ENCODE measurements at places on chromosomes 3 and 15.

GRCh38 chr3:110301781-110302180 lies 769.8 kb upstream of the NECTIN3 start:
- DNase-seq = no peak

DNA sequence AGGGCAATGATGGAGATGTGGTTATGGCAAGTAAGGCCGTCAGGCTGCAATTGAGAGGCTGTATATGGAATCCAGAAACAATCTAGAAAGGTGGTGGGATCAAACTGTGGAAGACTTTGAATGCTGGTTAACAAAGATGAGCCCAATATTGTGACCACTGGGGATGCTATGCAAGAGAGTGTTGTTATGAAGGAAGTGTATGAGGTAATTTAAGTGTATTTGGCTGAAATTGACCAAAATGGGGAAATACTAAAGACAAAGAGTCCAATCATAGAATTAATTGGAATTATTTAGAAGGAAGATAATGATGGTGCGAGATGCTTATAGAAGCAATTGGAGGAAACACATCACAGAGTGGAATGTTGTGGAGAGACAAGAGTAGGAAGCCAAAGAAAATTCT lies 24.5 kb downstream of the BTLA start:
- no peak for DNase-seq

DNA sequence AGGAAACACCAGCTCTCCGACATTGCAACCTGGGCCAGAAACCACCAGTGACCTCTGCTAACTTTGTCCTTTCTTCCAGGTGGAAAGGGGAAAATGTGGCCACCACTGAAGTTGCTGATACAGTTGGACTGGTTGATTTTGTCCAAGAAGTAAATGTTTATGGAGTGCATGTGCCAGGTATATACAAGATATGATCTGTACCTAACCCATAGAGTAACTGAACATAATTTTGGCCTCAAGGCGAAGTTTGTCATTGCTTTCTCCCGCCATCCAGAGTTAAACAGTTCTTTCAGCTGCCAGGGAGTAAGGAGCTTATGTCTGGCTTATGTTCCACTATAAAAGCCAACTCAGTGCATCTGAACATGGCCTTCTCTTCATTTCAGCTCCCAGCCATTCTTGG lies 36.7 kb downstream of the HDC start:
- DNase-seq = no peak

DNA sequence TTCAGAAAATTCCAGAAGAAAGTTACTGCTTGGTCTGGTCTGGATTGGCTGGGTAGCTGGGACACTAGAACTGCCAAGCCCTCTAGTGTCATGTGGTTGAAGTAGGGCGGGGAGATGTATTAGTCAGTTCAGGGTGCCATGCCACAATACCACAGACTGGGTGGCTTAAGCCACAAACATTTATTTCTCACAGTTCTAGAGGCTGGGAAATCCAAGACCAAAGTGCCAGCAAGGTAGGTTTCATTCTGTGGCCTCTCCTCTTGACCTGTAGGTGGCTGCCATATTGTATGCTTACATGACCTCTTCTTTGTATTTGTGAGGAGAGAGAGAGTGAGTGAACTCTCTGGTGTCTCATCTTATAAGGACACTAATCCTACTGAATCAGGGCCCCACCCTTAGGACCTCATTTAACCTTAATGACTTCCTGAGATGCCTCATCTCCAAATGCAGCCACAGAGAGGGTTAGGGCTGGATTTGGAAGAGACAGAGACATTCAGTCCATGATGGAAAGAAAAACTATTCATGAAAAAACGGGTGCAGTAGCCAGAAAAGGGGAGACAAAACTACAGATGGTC lies 18.1 kb upstream of the ZSCAN2 start:
- DNase-seq = no peak

GRCh38 chr3:159609625-159610024 lies 379.0 kb upstream of the IL12A start:
- DNase-seq = no peak

GRCh38 chr15:67722030-67722817 lies 103.1 kb upstream of the SKOR1 start:
- no peak for DNase-seq

- DNase-seq = no peak
These were observed 68.2 kb upstream of the PSMD6 start for GRCh38 chr3:64091501-64091900.

DNA sequence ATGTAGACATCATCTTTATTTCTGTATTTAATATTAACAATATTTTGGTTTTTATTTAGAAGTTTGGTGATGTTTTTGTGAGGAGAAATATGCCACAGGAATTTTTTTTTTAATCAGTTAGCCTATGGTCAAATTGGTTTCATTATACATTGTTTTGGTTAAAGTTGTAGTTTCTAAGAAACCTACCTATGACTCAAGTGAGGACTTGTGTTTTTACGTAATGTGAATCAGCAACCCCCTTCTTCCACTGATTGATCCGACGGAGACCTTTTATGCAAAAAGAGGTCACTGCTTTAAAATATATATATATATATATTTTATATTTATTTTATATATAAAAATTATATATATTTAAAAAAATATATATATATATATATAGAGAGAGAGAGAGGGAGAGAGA lies 698.1 kb downstream of the FHIT start:
- DNase-seq = no peak

GRCh38 chr3:124636101-124636862 lies 94.0 kb upstream of the UMPS start:
- DNase-seq = no peak

DNA sequence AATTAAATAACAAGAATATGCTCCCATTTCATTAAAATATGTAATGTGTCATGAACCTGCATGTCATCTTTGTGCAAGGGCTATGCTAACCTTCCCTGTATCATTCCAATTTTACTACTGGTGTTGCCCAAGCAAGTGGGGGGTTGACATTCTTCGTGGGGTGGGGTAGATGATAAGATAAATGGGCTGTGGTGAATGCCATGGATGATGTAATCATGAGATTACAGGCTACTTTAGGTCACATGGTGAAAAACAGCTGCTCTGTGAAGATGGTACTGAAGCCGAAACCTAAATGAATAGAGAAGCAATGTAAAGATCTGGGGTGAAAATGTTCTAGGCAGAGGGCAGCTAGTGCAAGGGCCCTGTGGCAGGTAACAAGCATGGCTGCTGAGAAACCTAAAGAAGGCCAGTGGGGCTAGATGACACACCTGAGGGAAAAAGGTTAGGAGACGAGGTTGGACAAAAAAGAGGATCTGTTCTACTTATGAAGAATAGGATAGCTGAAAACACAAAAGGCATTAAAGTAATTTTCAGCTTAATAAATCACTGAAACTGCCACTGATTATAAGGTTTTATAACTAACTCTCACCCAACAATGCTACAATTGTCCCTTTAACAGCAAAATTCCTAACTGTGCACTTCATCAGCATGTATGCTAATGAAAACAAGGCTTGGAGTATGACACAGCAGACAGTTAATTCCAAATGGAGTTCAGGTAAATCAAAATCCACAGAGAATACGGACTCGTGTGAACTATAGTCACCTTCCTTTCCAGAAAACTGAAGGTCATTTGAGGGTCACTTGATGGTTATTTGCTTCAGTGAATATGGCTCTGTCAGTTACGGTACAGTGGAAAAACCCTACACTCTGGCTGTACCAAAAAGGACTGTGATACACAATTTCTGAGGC lies 35.0 kb downstream of the MTMR10 start:
- DNase-seq = no peak

DNA sequence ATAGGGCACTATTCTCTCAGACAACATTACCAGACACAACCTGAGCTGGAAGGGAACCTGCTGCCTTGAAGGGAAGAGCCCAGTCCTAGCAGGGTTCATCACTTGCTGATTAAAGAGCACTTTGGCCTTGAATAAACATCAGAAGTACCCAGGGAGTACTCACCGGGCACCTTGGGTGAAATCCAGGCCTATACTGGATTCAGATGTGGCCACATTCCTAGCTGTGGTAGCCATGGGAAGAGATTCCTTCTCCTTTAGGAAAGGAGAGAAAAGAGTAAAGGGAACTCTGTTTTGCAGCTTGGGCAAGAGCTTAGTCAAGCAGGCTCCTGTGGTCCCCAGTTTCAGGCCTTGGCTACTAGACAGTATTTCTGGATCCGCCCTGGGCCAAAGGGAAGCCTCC lies 195.0 kb downstream of the SPATA16 start:
- no peak for DNase-seq

DNA sequence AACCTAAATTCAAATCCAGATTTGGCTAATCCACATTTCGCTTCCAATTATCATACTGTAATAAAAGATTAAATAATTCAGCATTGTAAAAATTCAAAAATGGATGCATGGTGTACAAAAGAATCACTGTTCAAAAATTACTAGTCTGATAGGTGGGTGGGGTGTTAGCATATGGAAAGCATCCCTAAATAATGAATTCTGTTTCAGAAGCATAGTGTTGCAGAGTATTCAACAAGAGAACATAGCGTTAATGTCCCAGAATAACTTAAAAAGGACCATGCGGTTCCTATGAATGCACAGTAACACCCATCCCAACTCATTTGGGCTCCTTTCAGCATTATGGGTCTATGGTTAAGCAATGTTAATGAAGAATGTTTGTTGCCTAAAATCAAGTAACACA lies 51.1 kb downstream of the MORC1 start:
- DNase-seq = no peak

- DNase-seq = no peak
These were observed 3.1 kb downstream of the MST1R start for GRCh38 chr3:49900491-49901153.

DNA sequence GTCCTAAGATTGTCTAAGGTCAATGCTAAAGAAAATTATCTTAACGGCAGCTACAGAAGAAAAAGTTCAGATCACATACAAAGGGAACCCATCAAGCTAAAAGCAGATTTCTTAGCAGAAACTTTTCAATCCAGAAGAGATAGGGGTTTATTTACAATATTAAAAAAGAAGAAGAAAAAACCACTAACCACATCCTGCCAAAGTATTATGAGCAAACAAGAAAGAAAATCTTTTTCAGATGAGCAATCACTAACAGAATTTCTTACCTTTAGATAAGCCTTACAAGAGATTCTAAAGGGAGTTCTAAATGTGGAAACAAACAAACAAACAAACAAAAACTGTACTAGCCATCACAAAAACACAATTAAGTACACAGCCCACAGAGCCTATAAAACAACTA lies 1015.8 kb upstream of the EPHA6 start:
- DNase-seq = no peak

DNA sequence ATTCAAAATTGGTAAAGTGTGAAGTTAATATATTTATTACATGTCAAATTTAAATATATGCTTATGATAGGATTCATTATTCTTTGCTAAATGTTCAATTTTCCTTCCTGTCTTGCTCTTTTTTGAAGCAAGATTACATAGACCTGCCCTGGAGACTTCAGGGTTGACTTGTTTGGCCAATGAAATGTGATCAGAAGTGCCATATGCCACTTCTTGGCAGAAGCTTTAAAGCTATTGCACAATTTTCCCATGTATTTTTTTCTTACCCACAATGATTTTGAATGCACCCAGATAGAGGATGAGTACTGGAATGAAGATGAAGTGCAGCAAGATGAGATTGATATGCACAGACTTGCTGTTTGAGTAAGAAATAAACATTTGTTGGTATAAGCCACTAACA lies 406.3 kb upstream of the BCHE start:
- no peak for DNase-seq

GRCh38 chr15:94584833-94585244 lies 353.5 kb downstream of the MCTP2 start:
- DNase-seq = no peak

DNA sequence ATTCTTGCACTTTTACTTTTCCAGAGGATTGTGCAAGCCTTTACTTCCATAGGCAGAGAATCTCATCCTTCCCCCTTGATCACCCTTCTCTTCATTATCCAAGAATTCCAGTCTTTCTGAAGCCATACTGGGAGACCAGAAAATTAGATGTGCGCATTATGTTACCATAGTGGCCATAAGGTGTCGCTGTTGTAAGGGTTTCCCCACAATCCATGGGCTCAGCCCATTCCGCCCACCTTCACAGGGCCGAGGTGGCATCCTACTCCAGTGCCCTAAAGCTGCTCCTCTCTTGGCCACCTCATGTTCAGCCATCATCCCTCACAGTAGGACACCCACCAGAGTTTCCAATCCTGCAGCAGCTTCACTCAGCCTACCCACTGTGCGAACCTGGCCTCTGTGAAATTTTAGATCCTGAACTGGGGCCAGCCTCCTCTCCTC lies 35.0 kb downstream of the CTSH start:
- DNase-seq = peak; percentile 9

DNA sequence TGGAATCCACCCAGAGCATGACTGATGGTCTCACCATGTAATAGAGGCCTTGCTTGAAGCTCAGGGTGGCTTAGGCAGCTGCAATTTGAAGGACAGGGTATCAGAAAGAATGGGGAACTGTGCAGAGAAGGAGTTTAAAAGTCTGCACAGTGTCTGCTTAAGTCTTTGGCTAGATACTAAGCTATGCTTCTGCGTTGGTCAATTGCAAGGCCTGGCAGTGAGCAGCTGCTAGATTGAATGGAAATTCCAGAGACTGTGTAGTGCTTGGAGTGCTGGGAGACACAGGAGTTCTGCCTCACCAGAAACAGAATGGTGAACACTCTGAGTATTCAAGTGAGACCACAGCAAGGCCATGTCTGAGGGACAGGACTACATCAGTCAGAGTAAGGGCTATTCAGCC lies 17.3 kb upstream of the ATP10A start:
- DNase-seq = no peak

DNA sequence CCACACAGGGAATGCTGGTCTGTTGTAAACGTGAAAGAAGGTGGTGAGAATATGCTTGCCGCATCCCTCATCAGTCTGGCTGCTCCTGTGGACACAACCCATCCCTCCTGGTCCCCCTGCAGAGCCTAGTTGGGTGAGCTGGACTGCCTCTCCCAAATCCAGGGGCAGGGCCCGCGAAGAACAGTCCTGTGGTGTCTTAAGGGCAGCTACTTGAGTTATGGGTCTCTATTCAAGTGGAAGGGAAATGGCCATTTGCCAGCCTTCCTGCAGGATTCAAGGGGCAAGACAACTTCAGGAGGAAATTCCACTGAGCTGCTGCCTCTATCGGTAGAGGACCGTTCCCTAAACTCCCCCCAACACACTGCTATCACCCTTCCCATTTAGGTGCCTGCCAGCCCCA lies 98.9 kb downstream of the IQSEC1 start:
- no peak for DNase-seq

DNA sequence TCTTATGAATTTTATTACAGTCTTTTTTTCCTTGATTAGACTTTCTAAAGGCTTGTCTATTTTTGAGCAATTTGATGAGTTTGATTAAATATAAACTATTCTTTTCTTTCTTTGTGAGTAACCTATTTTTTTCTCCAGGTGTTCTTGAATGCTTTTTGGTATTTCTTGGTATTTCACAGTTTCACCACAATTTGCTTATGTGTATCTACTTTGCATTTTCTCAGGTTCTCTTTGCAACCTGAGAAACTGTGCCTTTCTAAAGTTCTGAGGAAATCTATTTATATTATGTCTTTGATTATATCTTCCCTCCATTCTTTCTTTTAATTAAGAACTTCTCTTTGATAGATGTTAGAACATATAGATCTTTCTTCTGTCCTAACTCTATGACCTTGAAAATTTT lies 117.1 kb upstream of the MLF1 start:
- DNase-seq = no peak

- no peak for DNase-seq
These were observed 13.5 kb downstream of the SLCO3A1 start for GRCh38 chr15:91866971-91867372.

Data from T follicular helper cell (primary cell).